ENCODE measurements at places on chromosomes 7 and 10. TPM values are rescaled to one million over a fixed set of nuclear protein-coding genes. Genes with fewer than 3 reads are reported as not detected.

NKX2-3 gene
- total RNA-seq = 0.05 TPM

ADAM22 gene
- total RNA-seq = 0.24 TPM

VAX1 gene
- total RNA-seq = 1.2 TPM

PTEN gene
- 40.5 TPM for total RNA-seq

OR2A42 gene
- total RNA-seq = not detected

GPER1 gene
- 2.0 TPM for total RNA-seq

Measured in A549 treated with AZD2906 at 1 μM for 4 hours (cell line).